ENCODE measurements at places on chromosomes 7 and 10. TPM values are rescaled to one million over a fixed set of nuclear protein-coding genes. Genes with fewer than 3 reads are reported as not detected.

The IGF2BP3 gene
- total RNA-seq: 1.3 TPM

The GPR146 gene
- total RNA-seq: 11.2 TPM

DNA sequence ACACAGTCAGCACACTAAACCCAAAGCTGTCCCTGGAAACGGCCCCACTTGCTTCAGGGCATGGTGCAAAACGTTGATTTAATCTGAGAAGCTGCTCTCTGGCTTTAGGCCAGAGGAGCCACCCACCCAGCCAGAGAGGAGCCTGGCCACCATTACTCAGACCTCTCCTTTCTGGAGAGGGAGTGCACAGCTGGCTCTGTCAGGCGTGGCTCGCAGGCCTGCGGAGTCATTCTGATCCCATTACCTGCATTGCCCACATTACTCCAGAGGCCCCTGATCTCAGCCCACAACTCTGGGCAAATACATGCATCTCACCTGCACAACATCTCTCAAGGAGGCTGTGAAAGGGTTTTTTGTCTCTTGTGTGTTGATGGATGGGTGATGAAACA is 370.0 kb upstream of the IGFBP3 start:
- DNase-seq: no peak

DNA sequence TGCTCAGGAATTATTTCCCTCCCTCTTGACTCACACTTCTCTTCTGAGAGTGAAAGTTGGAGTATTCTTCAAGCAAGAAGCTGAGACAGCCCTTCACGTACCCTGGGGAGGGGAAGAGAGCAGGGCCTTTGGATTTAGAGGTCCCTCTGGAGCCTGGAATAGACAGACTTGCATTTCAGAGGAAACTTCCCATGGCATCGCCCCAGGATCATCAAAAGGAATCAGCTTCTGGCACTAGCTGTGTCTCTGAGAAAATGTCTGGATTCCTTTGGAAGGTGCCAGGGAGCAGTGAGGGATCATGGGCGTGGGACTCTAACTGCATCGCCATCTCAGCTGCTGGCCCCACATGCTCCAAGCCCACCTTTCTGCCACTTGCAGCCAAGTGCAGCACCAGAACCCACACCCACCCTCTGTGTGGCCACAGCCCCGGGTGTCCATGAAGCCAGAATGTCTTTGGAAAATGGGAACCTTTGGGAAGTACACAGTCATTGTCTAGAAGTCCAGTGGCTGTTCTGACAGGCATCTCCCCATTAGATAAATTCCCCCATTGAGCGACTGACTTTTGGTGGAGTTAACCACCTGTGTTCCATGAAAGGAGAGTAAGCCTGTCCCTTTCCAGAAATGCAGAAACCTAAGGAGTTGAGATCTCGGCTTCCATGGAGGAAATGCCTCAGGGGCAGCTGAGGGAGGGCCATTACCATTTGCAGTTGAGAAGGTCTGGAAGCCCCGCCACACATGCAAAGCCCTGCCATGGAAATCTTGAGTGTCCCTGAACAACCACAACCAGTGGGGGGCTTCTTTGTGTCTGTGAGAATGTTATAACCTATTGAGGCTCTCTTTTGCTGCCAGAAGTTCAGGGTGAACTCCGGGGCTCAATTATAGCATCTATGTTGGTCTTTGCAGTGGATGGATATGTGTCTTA is 57.8 kb upstream of the GDF10 start:
- no peak for DNase-seq

- DNase-seq: no peak
Measured at GRCh38 chr7:22900784-22901183, 78.1 kb upstream of the TOMM7 start.

DNA sequence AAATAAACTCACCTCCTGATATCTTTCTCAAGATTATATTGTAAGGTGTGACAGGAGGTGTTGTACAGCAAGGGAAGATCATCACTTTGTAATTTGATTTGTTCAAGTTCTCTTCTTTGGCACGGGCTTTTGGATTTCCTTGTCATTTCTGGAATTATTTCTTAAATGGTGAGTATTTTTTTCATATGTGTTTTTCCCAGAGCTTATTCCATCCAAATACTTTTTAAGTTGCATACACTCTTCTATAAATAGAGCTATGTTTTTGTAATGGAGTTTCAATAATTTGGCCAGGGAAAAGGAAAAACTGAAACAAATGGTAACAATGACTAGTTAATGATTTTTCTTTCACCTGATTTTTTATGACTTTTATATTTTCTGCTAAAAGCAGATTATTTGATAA is 92.5 kb downstream of the CFAP58 start:
- no peak for DNase-seq

GRCh38 chr7:42699380-42700178 is 212.3 kb downstream of the C7orf25 start:
- DNase-seq: peak; percentile 33

DNA sequence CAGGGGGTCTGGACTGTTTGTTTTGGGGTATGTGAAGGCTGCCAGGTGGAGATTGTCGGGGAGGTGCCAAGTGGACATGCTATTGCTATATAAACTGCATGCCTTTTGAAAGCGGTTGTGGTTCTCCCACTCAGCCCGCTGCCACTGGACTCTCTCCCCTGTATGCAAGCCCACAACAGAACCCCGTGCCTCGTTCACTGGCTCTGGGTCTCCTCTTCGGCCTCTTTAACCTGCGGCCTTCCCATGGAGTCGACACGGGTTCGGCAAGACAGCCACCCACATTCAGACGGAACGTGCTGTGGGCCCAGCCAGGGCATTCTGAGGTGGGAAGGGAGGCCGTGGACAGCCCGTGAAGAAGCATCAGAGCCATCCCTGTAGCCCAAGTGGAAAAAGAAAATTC is 50.3 kb downstream of the SVIL start:
- no peak for DNase-seq
